ENCODE measurements at places on chromosomes 1 and 21. TPM values are rescaled to one million over a fixed set of nuclear protein-coding genes. Genes with fewer than 3 reads are reported as not detected.

ID3 gene
- 414 TPM for total RNA-seq

TNNI3K gene
- not detected for total RNA-seq

IFFO2 gene
- 9.2 TPM for total RNA-seq

SLC41A1 gene
- total RNA-seq, result 20.6 TPM

RORC gene
- 0.05 TPM for total RNA-seq

NR5A2 gene
- 3.8 TPM for total RNA-seq

TNFRSF18 gene
- total RNA-seq, result 0.15 TPM

NOS1AP gene
- 0.57 TPM for total RNA-seq

MIXL1 gene
- total RNA-seq, result not detected

GCSAML gene
- total RNA-seq, result not detected

RHBG gene
- not detected for total RNA-seq

TNFRSF14 gene
- 0.10 TPM for total RNA-seq

TBX15 gene
- total RNA-seq, result not detected

MCOLN2 gene
- total RNA-seq, result 2.3 TPM

SLFNL1 gene
- total RNA-seq, result not detected

PM20D1 gene
- total RNA-seq, result not detected

PRDM16 gene
- 0.06 TPM for total RNA-seq

FMO5 gene
- 0.35 TPM for total RNA-seq

FTCD gene
- total RNA-seq, result not detected

KCNT2 gene
- 0.03 TPM for total RNA-seq

IGSF3 gene
- 19.3 TPM for total RNA-seq

OR10J1 gene
- total RNA-seq, result not detected

LCK gene
- total RNA-seq, result not detected

Data from A549 treated with Mapracorat at 1 μM for 4 hours (cell line).